ENCODE measurements at places on chromosomes 1 and 21.
A peak's percentile ranks its signal among the peaks of the same experiment; 100 is the strongest.

- no peak for DNase-seq
Measured at GRCh38 chr1:210237479-210237878, 4.9 kb downstream of the SERTAD4 start.

DNA sequence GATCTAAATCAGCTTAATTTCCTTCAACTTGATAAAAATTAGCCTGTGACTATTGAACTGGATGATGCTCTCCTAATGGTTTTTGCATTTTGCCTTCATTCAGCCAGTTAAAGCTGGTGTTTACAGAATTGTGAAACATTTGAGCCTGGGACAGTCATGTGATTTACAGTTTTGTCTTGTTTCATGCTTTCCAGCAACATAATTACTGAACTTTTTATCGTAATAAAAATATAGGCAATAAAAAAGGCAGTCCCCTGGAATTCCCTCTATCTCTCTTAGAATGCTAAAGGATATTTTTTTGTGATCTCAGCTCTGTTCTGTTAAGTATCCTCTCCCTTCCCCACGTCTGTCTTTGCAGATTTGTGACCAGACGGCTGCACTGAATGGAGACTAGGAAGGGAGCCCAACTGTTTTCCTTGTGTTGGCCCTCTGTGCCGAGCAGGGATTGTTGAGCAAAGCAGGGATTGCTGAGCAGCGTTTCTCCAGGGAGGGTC is 70.3 kb upstream of the RGL1 start:
- no peak for DNase-seq

GRCh38 chr1:54551891-54552290 is 3.9 kb downstream of the ACOT11 start:
- DNase-seq = no peak

- DNase-seq = no peak
Measured at GRCh38 chr1:68175621-68176398, 56.5 kb downstream of the WLS start.

DNA sequence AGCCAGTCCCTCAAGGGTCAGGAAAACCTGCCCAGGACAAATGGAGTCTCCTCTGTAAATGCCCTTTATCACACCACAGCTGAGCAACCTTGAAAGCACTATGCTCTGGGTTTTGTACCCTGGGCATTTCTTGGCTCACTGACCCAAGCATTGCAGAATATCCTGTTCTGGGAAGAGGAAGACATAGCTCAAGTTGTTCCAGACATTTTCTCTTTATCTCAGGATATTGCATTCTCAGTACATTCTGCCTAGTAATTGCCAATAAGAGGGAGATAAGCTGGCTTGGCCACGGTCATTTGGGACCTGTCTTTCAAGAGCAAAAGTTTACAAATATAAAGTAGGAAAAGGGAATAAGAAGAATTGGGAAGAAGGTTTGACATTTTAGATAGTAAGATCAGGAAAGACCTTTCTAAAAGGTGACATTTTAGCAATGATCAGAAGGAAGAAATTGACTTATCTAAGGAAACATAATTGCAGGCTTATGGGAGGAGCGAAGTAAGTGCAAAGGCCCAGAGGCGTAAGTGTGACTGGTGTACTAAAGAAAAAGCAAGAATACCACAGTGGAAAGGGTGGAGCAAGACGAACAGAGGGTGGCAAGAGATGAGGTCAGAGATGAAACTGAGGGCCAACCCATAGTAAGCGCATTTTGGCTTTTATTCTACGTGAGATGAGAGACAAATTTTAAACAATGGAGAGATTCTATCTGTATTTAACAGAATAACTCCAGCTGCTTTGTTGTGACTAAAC is 394.0 kb upstream of the CXADR start:
- DNase-seq = no peak

DNA sequence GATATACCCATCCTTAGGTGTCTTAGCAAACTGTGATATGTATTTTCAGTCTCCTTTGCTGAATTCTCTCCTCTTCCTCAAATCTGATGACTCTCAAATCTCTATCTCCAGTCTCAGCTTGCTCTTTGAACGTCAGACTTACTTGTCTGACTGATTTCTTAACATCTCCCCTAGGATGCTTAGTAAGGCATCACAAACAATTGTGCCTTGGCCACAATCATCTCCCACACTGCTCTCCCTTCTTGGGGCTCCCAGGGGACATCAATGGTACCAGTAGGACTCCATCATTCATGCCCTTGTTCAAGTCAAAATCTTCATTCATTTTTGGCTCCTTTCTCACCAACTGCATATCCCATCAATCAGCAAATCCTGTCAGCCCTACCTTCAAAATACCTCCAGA is 42.0 kb downstream of the GNG12 start:
- no peak for DNase-seq

GRCh38 chr1:151847867-151848596 is 5.5 kb downstream of the THEM5 start:
- no peak for DNase-seq

GRCh38 chr1:18641005-18641941 is 10.6 kb downstream of the PAX7 start:
- DNase-seq = no peak

GRCh38 chr1:234770924-234771540 is 161.1 kb upstream of the IRF2BP2 start:
- no peak for DNase-seq

DNA sequence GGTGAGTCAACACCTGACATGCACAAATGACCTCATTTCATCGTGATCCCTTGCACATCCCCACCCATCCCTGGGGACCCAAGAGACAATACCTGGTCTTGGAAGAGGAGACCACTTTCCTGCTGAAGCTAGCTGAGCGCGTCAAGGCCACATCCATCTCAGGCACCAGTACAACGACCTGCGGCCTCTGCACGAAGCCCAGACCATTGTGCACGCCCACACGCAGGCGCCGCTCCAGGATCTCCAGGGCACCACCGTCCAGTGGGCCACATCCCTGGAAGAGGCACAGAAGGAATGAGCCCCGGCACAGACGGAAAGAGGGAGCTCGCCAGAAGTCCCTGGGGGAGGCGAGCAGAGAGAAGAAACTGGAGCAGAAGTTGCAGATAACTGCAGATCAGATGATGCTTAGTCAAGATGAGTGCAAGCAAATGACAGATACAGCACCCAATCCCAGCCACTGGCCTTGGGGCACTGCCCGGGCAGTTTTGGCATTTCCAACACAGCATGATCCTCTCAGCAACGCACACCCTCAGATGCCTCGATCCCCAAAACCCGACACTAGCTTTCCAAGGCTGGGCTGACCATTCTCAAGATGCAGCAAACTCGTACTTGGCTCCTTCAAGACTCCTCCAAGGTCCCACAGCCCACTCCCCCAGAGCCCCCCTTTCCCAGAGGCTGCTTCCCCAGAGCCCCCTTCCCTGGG is 44.1 kb downstream of the NPHP4 start:
- no peak for DNase-seq

DNA sequence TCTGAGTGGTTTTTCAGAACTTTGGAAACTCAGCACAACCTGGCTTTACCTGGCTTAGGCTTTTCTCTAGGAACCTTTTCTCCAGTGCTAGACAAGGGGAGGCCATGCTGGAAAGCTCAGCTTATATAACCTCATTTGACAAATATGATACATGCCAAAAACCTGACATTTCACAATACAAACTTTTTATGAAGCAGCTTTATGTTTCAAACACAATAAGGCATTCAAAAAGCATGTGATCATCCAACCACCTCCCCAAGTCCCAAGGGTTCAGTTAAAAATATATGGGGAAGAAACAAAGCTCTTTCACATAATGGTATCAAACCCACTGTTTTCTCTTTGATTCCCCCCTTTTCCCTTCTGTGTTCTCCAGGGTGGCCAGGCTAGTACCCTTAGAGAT is 63.7 kb downstream of the ZC3H11B start:
- DNase-seq = no peak

GRCh38 chr1:38029685-38030511 is 16.7 kb downstream of the POU3F1 start:
- DNase-seq = peak; percentile 51

GRCh38 chr1:174812656-174813055 is 187.1 kb upstream of the CACYBP start:
- no peak for DNase-seq

DNA sequence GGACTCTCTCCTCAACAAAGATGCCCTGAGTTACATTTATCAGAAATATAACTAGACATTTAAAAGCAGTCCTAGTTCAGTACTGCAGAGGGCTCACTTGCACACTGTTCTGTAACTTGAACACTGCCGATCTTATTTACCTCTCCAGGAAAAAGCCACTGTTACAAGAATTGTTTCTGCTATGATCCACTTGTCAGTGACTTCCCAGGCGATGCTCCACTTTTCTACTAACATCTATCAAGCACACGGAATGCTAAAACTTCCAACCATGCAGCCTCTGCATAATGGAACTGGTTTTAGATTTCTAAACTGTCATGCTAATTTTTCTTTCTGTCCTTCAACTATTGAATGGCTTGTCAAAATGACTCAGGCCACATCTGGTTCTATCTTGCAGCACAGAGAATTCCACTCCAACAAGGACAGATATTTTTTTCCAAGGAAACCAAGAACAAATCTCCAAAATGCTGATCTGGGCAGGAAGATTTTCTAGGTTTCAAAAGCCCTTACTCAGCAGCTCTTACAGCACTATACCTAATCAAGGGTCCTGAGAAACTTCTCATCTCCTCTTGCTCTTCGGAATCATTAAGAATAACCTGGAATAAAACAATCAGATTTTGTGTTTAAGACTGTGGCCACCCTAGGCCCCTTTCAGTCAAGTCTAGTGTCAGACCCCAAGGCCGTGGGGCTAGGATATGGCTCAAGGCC is 9.9 kb downstream of the SEC16B start:
- no peak for DNase-seq

DNA sequence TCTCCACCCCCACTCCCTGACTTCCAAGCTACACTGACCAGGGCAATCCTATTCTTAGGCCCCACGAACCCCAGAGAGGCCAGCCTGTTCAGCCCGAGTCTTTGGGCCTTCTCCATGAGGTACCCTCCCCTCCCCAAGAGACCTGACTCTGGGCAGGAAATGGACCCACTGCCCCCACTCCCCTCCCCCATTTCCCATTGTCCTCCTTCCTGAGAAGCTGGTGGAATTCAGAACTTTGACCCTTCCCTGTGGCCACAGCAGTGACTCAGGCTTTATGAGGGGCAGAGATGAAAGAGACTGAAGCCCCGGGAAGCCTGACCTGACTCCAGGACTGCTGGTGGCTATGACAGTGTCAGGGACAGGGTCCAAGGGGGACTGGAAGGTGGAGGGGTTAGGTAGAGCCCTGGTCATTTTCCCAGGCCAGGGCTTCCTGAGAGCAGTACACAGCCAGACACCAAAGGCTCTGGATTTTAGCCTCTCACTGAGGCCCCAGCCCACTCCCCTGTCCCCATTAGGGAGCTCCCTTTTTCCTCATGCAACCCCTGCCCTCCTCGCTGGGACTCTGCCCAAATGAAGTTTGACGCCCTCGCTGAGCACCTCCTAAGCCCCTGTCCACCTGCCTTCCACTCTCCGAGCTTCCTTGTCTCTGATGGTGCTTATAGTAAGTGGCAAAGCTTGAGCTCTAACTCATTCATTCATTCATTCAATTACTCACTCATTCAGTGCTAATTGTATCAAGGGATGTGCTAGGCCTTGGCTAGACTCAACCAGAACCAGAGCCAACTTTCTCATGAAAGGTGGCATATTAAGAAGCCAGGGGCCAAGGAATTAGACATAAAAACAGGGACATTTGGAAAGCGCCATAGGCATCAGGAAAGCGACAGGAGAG is 3.0 kb downstream of the CRYBG2 start:
- no peak for DNase-seq

- no peak for DNase-seq
Measured at GRCh38 chr1:184072376-184072775, 20.8 kb downstream of the TSEN15 start.

DNA sequence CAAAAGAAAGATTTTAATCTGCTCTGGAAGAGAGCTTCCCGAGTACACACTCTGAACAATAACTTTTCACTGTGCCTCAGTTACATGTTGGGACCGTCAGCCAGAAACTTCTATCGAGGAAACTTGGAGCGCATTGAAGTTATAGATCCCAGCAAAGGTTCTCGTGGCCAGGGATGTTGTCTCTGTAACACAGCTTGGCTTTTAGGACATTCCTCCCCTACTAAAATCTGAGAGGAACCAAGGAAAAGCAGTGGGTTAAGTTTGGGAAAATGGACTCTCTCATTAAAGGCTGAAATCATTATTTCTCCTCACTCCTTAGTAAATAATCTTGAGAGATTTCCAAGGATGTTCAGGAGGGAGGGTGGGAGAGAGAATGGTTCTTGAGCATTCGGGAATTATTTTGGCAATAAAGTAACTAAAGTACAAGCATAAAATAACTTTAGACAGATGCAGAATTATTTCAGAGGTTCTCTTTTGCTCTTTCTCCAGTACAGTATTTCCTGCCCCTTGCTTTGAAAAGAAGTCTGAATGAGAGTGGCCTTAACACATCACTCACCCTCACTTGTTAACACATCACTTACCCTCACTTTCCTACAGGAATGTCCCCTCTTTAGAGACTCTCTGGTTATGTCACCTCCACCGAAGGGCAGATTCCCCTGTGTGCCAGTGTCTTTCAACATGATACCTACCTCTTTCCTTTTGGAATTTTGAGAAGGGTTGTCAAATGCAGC is 1.8 kb upstream of the NFIA start:
- DNase-seq = peak; percentile 3

- no peak for DNase-seq
Measured at GRCh38 chr1:14848625-14849024, 250.1 kb downstream of the KAZN start.

DNA sequence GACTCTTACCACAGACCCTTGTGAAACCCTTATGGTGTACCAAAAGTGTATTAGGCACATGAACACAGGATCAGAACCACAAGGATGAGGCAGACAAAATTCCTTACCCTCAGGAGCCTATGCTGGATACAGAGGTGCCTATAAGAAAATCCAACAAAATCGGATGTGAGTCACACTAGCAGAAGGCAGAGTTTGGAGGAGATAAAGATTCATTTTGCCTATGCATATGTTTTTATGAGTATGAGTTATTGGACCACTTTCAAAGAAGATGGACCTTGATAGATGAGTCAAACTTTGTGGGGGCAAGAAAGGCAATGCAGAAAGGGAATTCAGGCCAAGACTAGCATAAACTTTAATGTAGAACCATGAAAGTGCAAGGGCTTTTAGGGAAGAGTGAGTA is 17.0 kb downstream of the CAMK1G start:
- DNase-seq = no peak

- no peak for DNase-seq
Measured at GRCh38 chr1:66206563-66207144, 327.3 kb upstream of the SGIP1 start.

GRCh38 chr1:161772397-161772796 is 6.3 kb downstream of the ATF6 start:
- peak; percentile 73 for DNase-seq

DNA sequence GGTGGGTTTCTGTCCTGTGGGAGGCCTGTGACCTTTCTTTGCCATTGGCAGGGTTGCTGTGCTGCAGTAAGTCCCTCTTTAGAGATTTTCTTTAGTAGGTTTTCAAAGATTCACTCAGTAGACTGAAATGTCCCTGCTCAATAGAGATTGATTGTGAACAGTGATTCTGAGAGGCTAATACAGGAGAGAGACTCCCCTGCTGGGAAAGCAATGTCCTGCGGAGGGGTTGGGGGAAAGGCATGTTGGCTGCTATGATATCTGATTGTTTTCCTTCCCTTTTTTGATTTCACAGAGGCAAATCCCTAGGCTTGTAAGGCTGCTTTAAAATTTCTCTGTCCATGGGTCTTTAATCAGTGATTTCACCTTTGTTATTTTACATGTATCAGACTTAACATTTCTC is 589.9 kb downstream of the ADGRL2 start:
- DNase-seq = no peak

GRCh38 chr1:24932284-24932683 is 2.2 kb upstream of the RUNX3 start:
- DNase-seq = peak; percentile 63

GRCh38 chr1:209999005-209999404 is 61.0 kb downstream of the SYT14 start:
- DNase-seq = no peak

GRCh38 chr1:67193704-67194103 is 27.4 kb downstream of the IL23R start:
- no peak for DNase-seq

Data from KBM-7 (cell line).